ENCODE measurements at places on chromosomes 3 and 15.
A peak's percentile ranks its signal among the peaks of the same experiment; 100 is the strongest.

- no peak for DNase-seq
These were observed 32.6 kb downstream of the PRKCD start for GRCh38 chr3:53193466-53194209.

DNA sequence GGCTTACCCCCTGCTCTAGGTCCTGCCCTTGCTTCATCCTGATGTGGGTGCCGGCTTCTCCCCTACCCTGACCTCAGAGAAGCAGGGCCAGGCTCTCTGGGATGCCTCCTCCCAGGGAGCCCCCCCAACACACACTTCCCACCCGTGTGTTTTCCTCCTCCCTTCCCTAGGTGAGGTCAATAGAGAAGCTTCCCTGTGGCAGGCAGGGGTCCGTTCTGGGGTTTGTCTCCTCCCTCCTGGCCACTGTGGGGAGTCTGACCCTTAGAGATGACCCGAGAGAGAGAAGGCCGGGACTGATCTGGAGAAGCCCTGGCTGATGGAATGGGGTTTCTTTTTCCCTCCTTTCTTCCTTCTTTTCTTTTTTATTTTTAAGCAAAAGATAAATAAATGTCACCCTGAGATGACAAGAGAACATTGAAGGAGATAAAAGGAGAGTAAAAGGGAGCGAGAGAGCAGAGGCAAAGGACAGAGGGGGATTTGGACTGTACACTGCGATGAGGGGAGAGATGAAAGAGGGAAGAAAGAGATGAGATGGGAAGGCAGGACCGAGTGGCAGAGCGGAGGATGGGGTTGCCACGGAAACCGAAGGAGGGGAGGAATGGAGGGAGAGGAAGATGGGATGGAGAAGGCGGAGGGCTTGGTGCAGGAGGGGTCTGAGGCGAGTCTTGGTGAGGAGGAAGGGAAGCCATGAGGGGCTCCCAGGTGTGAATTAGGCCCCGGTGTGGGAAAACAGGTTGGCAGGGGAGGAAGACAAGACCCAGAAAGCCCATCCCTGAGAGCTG is 48.4 kb downstream of the IDH2 start:
- DNase-seq: no peak

DNA sequence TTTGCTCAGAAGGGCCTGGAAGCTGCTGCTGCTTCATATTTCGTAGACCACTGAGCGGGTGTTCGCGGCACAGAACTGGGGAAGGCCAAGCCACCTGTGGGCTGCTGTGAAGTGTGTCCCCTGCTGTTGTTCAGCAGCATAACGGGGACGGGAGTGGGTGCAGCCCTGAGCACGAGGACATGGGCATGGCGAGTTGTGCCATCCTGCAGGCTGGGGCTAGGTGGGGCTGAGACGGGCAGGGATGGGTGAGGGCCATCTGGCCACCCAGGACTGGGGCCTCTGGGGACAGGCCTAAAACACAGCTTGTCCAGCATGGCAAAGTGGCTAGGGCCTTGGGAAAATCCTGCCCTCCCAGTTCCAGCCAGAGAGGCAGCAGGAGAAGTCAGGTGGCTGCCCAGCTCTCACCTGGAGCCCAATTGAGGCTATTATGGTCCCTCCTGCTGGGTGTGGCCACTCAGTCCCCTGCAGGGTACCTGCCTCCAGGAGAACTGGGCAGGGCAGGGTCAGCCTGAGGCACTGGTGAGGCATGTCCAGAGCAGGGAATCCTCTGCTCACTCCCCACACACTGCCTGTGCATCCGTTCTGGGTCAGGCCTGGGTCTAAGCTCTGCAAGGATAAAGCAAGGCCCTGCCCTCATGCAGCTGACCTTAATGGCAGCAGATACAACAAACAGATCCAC is 29.5 kb downstream of the CFAP100 start:
- no peak for DNase-seq

DNA sequence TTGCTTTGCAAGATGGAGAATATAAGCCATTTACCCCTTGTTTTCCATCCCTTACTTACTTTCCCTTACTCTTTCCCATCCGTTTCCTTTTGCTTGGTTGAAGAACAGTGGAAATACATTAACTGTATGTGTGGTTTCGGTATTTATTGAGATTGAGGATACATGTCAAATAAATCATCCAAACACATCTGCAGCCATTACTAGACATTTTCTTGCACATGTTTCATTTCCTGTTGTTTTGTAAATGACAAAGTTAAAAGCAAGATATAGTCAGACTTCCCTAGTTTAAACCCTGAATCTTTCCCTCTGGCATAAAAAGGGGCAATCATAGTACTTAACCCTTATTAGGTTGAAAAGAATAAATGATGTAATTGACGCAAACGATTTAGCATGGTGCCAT is 82.1 kb upstream of the BCHE start:
- DNase-seq: no peak

DNA sequence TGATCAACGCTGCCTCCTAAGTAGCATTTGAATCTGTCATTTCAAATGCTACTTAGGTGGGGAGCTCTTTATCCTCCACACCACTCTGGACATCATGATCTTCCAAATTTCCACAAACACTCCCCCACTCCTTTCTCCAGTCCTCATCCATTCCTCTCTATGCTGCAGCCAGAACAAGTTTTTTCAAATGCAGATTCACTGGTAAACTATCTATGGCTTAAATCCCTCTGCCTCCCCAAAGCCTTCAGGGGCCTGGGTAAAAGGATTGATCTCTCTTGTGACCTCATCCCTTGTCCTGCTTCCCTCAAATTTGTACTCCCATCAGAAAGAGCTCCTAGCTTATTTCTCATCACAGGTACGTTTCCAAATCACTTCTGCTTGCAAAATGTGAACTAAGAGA is 1.3 kb upstream of the AEN start:
- no peak for DNase-seq

- DNase-seq: no peak
These were observed 9.0 kb downstream of the P2RY1 start for GRCh38 chr3:152843955-152844354.

GRCh38 chr3:188179006-188179966 is 25.3 kb downstream of the LPP start:
- DNase-seq: no peak

GRCh38 chr15:98776607-98777281 is 128.4 kb downstream of the IGF1R start:
- no peak for DNase-seq

GRCh38 chr3:150497956-150498355 is 48.3 kb downstream of the SERP1 start:
- no peak for DNase-seq

DNA sequence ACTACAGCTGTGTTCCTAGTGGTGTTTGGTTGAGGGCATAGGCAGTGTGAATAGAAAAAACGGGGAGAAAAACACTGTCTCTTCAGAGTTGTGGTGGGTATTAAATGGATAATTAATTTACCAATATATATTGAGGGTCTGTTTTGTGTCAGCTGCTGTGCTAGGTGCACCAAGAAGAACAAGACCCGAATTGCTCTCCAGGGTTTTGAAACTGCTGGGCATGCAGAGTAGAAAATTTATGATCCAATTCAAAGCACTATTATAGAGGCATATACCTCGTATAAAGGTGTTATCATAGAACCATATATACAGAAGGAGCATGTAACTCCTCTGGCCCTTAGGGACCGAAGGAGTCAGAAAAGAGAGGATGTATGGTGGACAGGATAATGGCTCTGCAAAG is 1.6 kb upstream of the NMD3 start:
- DNase-seq: no peak

DNA sequence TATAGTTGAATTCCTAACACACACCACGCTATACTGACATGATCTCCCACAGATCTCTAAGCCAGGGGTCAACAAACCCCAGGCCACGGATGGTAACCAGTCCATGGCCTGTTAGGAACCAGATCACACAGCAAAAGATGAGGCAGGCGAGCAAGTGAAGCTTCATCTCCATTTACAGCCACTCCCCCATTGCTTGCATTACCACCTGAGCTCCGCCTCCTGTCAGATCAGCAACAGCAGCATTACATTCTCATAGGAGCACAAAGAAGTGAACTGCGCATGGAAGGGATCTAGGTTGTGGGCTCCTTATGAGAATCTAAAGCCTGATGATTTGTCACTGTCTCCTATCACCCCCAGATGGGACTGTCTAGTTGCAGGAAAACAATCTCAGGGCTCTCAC is 2.7 kb downstream of the PDCD7 start:
- no peak for DNase-seq

DNA sequence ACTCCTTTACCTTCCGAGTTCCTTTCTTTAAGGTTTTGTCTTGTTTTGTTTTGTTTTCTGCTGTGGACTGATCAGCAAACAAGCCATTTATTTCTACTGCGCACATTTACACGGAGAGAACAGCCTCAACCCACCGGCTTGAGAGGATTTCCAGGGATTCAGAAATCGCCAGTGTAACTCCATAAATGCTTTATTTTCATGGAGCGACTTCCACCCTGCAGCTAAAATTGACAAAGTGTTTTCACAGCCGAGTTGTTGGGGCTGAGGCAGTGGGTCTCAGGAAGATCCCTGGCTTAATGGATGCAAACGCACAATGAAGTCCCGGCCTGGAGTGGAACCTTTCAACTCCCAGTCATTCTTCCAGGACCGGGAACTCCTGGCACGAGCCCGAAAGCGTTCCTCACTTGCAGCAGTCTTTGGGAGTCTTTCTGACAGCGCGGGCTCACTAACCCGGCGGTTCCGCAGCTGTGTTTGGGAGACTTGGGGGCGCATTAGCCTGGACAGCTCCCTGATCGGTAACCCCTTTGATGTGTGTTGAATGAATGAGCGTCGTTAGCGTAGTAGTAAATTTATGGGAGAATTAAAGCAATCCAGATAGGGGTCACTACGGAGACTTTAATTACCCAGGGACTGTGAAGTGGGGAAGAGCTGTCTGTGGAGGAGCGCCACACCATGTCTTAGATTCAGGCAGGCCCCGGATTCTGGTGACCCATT is 785 bp upstream of the MYRIP start:
- peak; percentile 59 for DNase-seq

- DNase-seq: no peak
These were observed 31.6 kb upstream of the GATA2 start for GRCh38 chr3:128524374-128525299.

- no peak for DNase-seq
These were observed 62.5 kb downstream of the TLE3 start for GRCh38 chr15:70035051-70035718.

GRCh38 chr15:101123222-101123910 is 128.5 kb downstream of the CHSY1 start:
- no peak for DNase-seq

GRCh38 chr3:152519376-152519775 is 250.6 kb downstream of the MBNL1 start:
- DNase-seq: no peak

GRCh38 chr15:27671819-27672437 is 427.2 kb downstream of the OCA2 start:
- no peak for DNase-seq

- peak; percentile 32 for DNase-seq
These were observed 994 bp downstream of the MESP1 start for GRCh38 chr15:89749951-89750559.

- DNase-seq: no peak
These were observed 15.3 kb downstream of the NR2F2 start for GRCh38 chr15:96345560-96346399.

DNA sequence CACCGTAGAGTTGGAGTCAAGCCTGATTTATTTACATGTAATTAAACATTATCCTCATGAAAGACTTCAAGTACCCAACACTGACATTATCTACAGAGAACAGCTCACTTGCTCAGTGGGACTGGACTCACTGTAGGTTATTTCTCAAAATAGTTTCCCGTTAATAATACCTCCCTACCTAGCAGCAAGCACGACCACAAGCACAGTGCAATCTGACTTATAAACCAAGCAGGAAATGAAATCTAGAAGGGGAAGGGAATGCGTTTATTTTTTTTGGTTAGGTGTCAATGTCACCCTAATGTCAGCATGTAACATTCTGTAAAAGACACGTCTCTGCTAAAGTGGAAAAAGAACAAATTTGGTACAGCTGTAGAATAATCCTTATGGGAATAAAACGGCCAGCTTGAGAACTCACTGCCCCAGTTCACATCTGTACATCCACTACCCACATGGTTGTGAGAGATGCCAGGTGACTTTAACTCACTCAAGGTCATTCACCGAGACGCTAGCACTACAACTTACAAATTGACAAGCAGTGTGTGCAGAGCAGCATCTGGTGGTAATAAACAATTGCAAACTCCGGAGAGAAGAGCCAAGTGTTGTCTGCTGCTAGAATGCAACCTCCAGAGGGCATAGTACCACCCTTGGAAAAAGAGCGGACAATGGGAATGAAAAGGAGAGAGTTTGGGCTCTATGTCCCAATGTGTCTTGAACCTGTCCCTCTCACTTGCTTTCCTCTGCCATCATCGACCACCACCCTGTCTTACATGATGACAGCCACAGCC is 242.5 kb downstream of the CADPS start:
- no peak for DNase-seq

DNA sequence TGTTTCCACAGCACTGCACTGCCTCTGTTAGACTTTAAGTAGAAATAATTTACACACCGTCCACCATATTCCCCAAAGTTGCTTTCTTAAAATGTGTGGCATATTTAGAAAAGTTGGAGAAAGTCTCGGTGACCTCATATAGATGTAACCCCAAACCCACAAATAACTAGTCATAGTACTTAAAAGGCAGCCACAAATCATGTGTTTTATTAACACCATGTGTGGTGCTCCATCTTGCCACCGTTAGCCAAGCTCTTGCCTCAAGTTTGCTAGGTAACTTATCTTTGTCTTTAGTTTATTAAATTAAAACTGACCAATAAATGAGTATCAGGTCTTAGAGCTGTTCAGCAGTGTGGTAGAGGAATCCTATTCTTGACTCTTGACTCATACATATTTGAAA is 257.9 kb downstream of the UBE2E2 start:
- no peak for DNase-seq

GRCh38 chr15:66178531-66178910 is 75.0 kb downstream of the MEGF11 start:
- no peak for DNase-seq

DNA sequence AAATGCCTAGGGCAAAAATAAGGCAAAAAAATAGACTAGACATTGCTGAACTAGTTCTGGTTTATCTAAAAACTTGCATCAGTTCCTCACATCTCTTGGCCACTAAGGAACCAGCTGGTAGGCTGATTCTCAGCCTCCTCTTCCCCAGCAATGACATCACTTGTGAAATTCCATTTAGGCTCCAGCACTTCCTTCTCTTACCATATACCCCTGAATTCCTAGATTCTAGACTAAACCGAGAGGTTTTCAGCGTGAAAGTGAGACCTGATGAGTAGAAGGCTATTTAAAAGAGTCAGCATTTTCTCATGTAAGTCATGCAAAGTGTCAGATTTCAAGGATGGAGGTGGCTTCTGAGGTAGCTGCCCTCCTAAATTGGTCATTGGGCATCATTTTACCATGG is 247.1 kb upstream of the CDIN1 start:
- no peak for DNase-seq

GRCh38 chr15:29386523-29386922 is 116.9 kb upstream of the NSMCE3 start:
- DNase-seq: no peak

GRCh38 chr3:48997714-48998637 is 7.9 kb downstream of the P4HTM start:
- peak; percentile 72 for DNase-seq

- DNase-seq: no peak
These were observed 290.8 kb upstream of the ZPLD1 start for GRCh38 chr3:102144063-102144462.

GRCh38 chr15:32774022-32774421 is 56.2 kb downstream of the GREM1 start:
- DNase-seq: no peak

GRCh38 chr3:181683563-181683962 is 28.2 kb upstream of the SOX2 start:
- DNase-seq: no peak

All from dorsolateral prefrontal cortex (tissue), 122 donors.